ENCODE measurements at places on chromosomes 7 and 10.

- no peak for DNase-seq
Observed at GRCh38 chr10:63496561-63496960, 24.6 kb upstream of the REEP3 start.

- no peak for DNase-seq
Observed at GRCh38 chr7:50418086-50418515, 32.0 kb downstream of the FIGNL1 start.

GRCh38 chr10:20228729-20229128 is 412.5 kb downstream of the PLXDC2 start:
- no peak for DNase-seq

GRCh38 chr7:22468609-22469008 is 31.4 kb downstream of the STEAP1B start:
- DNase-seq = no peak

- DNase-seq = no peak
Observed at GRCh38 chr10:125521721-125522680, 161.0 kb downstream of the TEX36 start.

DNA sequence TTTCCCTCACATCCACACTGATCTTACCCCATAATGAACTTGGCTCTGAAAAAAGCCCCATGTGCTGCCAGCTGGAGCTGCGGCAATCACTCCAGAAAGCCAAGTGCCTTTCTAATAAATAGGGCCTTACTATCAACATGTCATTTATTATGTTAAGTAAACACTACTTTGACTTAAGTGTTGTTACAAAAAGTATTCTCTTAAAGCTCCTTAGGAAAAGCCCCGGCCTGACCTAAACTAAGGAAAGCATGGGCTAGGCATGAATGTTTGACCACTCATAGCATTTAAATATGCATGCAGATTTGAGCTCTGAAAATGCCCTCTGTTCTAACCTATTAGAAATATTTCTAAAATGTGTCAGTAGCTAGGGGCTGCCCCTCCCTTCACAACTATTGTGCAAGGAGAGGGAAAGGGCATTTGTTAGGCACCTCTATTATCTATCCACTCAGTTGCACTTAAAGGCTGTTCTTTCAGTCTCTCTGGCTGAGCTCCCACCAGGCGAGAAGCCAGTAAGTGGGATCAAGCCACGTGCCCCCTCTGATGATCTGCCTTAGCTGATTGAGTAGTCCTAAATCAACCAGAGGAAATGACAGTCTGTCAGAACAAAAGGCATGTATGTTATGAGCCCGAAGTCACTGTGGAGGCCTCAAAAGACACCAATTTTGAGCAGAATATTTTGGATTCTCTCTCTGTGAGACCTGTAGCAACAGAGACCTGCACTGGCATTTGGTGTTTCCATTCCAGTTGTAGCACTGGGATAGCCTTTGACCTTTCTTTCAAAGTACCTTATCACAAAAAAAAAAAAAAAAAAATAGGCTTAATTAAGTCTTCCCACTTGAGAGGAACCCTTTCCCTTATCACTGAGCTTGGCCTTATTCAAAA is 77.1 kb downstream of the ITGB8 start:
- peak; percentile 55 for DNase-seq

GRCh38 chr7:150587551-150587950 is 20.4 kb downstream of the GIMAP4 start:
- no peak for DNase-seq

DNA sequence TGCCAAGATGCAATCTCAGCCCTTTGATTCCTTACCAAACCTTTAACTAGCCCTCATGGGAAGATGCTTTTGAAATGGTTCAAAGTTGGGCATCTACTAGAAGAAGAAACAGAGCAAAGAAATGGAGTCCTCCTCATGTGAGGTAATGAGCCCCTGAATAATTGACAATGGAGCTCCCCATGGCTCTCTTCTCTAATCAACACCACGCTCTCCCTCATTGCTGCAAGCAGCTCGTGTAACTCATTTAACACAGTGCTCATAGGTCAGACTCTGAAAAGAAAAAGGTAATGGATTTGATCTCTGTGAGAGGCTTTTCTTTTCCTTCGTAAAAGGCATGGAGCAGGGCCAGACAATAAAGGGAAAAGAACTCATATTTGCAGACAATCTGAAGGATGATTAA is 312.8 kb downstream of the PHTF2 start:
- no peak for DNase-seq

DNA sequence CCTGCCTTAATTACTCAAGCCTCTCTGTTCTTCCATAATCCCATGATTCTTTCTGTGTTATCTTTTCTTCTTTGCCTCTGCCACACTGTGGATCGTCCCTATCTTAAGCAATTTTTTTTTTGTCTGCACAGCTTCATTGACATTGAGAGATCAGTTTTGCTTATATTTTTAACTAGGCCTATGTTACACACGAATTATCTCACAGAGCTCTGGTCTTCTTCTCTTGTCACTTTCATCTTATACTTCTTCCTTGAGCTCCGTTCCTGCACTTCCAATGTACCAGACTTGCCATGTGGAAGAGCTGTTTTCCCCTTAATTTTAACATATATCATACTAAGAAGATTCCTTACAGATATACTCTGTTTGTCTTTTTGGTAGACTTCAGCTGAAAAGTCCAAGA is 106.1 kb downstream of the MAGI2 start:
- DNase-seq = no peak

- DNase-seq = no peak
Observed at GRCh38 chr7:66957595-66958290, 36.7 kb downstream of the TMEM248 start.

- no peak for DNase-seq
Observed at GRCh38 chr7:45976485-45976856, 55.4 kb upstream of the IGFBP3 start.

DNA sequence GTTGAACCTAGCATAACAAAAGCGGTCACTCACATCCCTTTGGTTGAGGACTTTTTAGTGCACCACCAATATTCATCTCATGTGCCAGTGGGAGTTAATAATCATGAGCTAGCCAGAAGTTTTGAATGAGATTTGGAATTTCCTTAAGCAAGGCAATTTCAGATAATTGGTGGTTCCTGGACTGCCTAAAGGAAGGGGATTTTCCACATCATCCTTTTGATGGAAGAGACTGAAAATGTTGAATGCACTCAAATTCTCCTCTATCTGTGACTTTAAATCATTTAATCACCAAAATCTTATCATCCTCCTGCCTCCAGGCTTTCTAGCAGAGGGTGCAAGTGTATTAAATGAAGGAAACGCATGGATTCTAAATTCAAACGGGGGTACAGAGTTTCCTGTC is 260.7 kb downstream of the CCDC3 start:
- DNase-seq = no peak

Measured in NCI-H187 (cell line).